ENCODE measurements at places on chromosomes 5 and 9.
A peak's percentile ranks its signal among the peaks of the same experiment; 100 is the strongest.

- no peak for DNase-seq
These were observed 38.8 kb upstream of the PWWP2A start for GRCh38 chr5:160158087-160158486.

GRCh38 chr5:178580271-178580955 lies 9.8 kb downstream of the COL23A1 start:
- DNase-seq = no peak

DNA sequence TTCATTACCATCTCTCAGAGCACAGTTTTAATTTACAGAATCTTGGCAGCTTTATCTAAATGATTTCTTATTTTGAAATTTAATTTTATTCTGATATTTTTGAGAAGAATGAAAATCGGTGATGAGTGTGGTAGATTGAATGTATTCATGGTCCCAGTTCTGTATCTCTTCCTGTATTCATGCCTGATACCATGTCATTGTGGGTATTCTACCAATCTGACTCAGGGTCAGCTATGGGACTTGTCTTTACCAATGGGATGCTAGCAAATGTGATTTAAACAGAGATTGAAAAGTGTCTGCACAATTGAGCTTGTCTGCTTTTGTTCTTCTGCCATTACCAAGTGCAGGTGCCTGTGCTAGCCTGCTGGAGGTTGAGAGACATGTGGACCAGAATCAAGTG lies 17.8 kb upstream of the ZNF618 start:
- DNase-seq = no peak

GRCh38 chr5:149284501-149284900 lies 12.8 kb downstream of the AFAP1L1 start:
- DNase-seq = no peak

DNA sequence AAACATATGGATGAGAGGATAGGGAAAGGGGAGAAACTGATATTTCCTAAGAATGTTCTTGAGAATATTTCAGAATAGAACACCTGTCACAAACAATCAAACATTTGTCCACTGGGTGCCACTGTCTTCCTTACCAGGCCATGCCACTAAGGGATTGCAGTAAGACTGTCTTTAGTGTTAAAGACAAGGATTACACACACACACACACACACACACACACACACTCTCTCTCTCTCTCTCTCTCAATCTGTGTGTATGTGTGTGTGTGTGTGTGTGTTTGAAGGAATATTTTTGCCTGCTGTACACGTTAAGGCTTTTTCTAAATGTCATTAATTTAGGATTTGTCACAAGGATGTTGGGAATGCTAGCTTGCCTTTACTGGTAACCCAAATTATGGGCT lies 54.4 kb downstream of the CCDC192 start:
- DNase-seq = no peak

DNA sequence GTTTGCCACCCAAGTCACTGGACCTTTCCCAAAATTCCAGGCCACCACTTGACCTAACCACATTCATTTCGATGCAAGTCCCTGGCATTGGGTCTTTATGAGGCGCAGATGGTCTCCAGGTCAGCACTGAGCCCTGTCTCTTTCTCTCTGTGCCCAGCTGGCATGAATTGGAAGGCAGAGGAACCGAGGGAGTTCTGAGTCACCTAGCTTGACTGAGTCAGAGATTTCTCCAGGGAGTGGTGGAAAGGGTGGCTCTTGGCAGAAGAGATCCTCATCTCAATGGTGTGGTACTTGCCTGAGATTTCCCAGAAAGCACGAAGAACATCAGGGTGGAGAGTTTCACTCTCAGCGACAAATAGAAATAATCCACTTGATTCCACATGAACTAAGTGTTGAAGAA lies 43.8 kb downstream of the WDR36 start:
- no peak for DNase-seq

DNA sequence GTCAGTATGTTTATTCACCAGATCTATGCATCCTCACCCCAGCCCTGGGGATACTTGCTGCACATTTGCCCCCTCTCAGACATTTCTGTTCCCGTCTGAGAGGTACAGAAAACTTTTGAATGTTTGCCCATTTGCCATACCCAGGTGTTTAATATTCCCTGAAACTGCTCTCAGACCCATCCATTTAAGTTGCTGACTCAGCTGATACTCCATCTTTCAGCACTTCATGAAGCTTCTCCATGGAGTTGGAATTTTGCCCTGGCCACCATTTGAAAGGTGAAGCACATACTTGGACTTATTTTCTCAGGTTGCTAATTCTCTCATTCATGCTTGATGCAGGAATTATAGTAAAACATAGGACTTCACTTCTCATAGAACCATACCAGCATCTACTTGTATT lies 203.9 kb upstream of the OR13F1 start:
- no peak for DNase-seq

DNA sequence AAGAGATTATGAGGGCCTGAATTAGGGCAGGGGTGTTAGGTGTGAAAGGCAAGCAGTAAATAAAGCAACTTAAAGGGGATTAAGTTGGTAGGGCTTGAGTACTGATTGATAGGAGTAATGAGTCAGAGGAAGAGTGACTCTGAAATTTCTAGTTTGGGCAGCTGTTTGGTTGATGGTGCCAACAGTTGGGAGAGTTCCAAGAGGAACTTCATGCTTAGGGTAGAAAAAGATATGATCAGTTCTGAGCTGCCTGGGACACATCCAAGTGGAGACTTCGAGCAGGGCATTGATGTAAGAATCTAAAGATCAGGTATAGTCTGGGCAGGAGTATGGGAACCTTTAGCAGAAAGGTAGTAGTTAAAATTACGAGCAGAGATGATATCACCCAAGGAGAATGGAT lies 10.2 kb downstream of the MAMDC2 start:
- DNase-seq = no peak

GRCh38 chr5:140225396-140225795 lies 50.4 kb downstream of the CYSTM1 start:
- DNase-seq = no peak

DNA sequence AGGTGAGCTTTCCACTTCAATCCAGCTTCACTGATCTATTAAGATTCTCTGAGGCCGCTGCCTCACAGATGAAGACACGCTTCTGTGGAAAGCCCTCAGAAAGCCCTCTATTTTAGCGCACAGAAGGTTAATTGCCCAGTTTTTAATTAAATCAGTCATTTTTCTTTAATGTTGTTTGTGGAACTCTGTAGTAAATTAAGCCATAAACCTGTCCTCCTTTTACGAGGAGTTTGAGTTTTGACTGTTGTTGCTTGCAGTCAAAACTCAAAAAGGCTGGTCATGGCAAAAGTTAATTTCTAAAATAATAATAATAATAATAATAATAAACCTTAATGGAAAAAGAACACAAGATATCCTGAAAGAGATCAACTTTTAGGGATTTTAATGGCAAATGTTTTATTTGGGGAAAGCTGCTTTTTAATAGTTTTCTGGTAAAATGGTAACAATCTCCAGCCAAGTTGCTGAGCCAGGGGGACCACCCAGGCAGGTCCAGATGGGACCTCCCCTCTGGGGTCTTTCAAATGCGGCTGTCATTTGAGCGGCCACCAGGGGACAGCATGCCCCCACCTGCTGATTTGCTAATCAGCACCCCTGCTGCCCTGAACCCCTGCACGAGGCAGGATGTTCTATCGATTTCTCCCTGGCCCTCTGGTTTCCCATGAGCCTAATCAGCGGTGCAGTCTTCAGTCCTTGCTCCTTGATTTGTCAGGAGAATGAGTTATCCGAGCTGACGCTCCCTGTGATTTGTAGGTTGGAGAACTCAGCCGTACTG lies 247.2 kb downstream of the FSTL4 start:
- DNase-seq = no peak

DNA sequence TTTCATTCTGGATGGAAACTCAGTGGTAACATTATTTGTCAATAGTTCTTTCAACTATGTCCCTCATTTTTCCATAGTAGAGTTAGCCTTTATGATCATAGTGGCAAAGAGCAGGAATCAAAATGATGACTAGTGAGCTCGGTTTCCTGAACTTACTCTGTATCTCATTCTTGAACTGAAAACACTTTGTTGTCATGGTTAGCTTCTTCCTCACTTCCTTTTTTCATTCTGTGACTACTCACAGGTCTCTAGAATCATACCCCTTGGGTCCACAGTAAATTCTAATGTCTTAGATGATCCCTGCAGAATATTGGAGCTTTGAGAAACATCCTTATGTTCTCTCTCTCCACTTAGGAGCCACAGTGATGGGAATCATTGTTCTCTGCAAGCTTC lies 29.4 kb upstream of the RECK start:
- DNase-seq = peak; percentile 15

- DNase-seq = no peak
These were observed 24.4 kb upstream of the SYNPO start for GRCh38 chr5:150616024-150616470.
